Activated CD4-positive, alpha-beta T cell treated with anti-CD3 and anti-CD28 coated beads for 24 hours (primary cell): ENCODE measurements at places on chromosomes 5 and 9.

DNA sequence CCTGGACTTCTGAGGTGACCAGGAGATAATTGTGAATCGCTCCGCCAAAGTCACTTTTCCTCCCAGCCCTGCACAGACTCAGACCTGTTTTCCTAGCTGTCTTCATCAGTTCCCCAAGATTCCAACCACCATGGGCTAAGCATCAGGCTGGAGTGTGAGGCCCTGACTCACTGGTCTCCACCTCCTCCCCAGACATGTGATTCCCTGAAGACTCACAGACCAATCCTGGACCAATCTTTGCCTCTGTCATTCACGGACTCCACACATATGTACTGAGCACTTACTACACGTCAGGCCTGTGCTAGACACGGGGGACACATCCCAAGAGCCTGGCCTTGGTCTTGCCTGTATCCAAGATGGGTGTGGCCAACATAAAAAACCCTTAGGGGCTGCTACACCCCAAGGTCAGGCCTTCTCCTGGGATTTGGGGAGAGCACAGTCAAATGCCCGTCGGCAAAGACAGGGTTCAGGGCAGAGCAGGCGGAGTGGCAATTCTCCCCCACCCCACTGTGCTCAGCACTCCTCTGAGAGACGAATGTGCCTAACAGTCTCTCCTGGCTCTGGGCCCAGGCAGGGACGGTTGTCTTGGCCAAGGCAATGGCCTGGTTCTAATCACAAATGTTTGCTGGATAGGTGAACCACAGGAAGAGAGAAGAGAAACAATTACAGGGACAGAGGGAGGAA, 11.9 kb downstream of the EEIG1 start:
- DNase-seq: no peak

- DNase-seq: no peak
Observed at GRCh38 chr9:130212543-130213297, 40.5 kb downstream of the NCS1 start.

- no peak for DNase-seq
Observed at GRCh38 chr5:6705088-6705487, 8.1 kb upstream of the TENT4A start.

- no peak for DNase-seq
Observed at GRCh38 chr5:104800440-104801048, 1238.0 kb upstream of the NUDT12 start.

GRCh38 chr9:113538701-113539430, 75.3 kb downstream of the RGS3 start:
- no peak for DNase-seq

DNA sequence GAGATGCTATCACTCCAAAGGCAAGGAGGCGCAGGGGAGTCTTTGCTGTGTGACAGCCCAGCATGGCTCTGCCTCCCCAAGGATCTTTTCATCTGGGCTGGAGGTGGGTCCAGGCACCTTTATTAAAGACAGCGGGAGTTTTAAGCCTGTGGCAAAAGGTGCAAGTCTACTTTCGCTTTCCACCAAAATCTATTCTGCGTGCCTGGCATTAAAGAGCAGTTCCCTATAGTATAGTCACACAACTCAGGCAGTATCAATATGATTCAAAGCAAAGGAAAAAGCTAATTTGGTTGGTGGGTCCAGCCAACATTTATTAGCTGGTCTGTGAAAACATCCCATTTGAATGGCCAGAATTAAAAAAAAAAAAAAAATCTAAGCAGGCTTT, 398.7 kb downstream of the EBF1 start:
- no peak for DNase-seq

- no peak for DNase-seq
Observed at GRCh38 chr9:37036371-37036775, 2.3 kb upstream of the PAX5 start.

DNA sequence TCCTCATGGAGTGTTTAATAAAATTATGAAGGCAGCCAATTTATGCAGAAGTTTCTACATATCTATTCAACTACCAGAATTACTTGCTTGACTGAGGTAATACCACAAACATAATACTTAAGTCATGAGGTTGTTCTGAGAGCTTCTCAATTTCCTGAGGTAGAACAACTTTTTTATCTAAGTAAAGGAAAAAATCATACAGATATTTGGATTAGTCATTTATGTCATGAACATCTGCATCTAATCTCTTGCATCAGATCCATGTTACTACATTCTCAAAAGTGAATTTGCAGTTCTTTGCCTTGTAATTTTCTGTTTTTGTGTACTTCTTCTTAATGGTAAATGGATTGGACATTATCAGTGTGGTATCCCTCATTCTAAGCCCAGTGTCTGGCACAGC, 60.4 kb upstream of the RGMB start:
- DNase-seq: no peak

- no peak for DNase-seq
Observed at GRCh38 chr9:133647148-133647547, 11.0 kb downstream of the DBH start.

- DNase-seq: no peak
Observed at GRCh38 chr9:127572961-127573721, 38.9 kb upstream of the STXBP1 start.

DNA sequence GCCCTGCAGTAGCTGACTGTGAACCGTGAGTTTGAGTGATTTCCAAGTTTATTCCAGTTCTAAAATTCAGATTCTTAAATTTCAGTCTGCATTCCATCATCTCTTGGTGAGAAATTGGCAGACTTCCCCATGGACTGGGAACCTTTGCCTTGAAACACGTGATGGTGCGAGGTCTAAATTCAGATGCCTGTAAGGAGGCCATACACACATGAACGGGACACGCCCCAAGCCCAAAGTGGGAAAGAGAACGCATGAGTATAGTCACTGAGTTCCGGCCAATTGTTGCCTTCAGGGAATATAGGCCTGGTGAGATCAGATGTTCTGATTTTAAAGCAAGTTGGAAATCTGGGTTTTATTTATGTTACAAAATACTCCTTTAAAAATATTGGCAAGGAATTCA, 1084.4 kb upstream of the WWC1 start:
- DNase-seq: no peak
